ENCODE measurements at places on chromosomes 3 and 15.

DNA sequence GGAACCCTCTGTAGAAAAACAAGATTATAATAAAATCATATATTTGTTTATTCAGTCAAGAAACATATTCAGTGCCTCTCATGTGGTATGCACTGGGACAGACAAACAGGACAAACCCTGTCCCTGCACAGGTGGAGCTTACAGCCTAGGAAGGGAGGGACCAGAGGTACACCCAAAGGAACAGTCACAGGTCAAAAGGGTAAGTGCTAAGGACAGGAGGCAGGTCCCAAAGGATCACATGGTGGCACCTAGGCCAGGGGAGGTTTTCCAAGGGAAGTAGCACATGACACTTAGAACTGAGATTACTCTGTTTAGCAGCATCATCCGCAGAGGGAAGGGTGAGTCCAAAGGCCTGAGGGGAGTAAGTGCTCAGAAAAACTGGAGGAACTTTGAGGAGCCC lies 254.4 kb upstream of the ARRDC4 start:
- no peak for DNase-seq

DNA sequence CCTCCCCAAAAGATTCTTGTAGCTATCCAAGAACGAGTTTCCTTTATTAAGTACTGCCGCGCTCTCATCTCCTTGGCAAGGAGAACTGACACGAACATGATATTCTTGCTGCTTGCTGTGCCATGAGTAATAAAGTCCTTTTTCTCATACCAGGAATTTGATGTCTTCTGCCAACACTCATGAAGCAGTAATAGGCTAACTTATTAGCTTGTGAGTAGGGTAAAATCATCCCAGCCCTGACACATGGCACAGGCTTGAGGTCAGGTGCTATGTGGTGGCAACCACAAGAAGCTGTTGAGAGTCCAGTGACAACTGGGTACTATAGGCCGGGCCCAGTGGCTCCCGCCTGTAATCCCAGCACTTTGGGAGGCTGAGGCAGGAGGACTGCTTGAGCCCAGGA lies 22.7 kb upstream of the UBXN7 start:
- no peak for DNase-seq

- no peak for DNase-seq
These were observed at the start of gene HHATL for GRCh38 chr3:42702066-42702951. Gene HHATL, minus strand, starts transcription at chr3:42702798. Its CDS starts 1,972 bp downstream, at chr3:42700826.

DNA sequence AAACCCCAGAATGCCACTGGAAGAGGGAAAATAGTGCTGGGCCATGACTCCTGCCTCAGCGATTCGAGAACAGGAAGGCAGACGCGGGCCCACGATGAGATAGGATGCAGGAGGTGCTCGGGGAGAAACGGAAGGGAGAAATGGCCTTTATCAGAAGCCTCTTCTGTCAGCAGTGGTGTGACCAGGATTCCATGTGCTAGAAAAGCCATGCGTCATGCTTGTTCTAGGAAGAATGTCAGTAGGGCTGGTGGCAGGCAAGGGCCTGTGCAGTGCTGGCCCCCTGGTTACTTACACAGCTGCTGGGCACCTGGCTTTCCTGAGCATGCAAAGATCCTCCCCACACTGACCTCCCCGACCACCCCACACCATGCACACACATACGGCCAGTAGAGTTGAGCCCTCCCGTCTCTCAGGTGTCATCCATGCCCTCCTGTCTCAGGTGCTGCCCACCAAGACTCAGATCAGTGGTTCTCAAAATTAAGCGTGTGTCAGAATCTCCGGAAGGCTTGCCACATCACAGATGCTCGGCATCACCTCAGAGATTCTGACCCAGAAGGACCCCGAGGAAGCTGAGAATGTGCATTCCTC lies 106.7 kb downstream of the ADAMTS17 start:
- no peak for DNase-seq

DNA sequence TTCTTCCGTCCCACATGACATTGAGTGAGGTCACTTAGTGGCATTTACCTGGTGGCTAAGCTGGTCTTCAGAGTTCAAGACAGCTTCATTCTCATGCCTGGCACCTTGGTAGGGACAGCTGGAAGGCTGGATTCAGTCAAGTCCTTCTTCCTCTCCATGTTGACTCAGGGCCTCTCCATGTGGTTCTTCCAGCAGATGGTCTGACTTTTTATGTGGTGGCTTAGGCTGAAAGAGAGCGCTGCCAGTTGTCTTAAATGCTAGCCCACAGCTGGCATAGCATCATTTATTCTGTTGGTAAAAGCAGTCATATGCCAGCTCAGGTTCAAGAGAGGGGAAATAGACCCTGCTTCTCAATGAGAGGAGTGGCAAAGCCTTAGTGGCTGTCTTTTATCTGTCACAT lies 53.0 kb upstream of the CTDSPL start:
- no peak for DNase-seq

- no peak for DNase-seq
These were observed 53.0 kb downstream of the CYP19A1 start for GRCh38 chr15:51285399-51285798.

- DNase-seq, result no peak
These were observed 58.8 kb upstream of the SLC7A14 start for GRCh38 chr3:170644711-170645110.

DNA sequence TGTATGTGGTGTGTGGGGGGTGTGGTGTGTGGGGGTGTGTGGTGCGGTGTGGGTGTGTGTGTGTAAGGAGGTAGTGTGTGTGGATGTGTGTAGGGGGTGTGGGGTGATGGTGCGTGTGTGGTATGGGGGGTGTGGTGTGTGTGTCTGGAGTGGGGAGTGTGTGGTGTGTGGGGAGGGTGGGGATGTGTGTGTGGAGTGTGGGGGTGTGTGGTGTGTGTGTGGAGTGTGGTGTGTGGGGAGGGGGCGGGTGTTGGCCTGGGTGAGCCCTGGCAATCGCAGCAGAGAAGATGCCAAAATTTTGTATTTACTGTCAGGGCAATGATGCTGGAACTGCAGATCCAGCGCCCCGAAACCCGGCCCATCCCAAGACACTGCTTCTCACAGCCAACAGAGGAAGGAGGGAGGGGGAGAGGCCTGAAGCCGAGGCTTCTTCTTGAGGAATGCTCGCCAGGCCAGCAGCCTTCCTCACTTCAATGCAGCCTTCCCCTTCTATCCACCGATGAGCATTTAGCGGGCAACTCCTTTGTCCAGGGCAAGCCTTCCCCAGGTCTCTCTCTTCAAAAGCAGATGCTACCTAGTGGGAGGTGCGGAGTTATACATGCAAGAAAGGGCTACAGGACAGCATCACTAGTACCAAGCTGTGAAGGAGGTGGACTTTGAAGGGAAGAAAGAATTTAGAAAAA lies 11.9 kb upstream of the SRP14 start:
- DNase-seq, result no peak

GRCh38 chr3:42892169-42892568 lies 13.8 kb upstream of the ZNF662 start:
- DNase-seq, result no peak

GRCh38 chr3:196288141-196288460 lies 575 bp upstream of the PCYT1A start:
- no peak for DNase-seq

DNA sequence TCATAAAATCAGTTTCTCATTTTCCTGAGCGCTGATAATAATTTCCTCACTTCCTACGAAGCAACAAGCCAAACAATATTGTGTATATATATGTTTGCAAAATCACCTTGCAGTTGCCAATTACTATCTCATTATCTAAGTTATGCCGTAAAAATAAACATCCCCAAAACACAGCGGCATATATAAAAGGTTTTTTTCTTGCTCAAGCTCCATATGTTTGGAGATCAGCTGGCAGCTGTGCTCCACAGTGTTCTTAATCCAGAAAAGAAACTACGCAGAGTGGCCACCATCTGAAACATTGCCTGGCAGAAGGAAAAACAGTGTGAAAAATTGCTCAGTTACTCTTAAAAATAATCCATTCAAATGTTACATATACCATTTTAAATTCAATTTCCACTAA lies 951.4 kb downstream of the PLOD2 start:
- no peak for DNase-seq

GRCh38 chr3:30241721-30242120 lies 364.7 kb upstream of the TGFBR2 start:
- no peak for DNase-seq

GRCh38 chr15:70289191-70289955 lies 191.7 kb upstream of the TLE3 start:
- no peak for DNase-seq

DNA sequence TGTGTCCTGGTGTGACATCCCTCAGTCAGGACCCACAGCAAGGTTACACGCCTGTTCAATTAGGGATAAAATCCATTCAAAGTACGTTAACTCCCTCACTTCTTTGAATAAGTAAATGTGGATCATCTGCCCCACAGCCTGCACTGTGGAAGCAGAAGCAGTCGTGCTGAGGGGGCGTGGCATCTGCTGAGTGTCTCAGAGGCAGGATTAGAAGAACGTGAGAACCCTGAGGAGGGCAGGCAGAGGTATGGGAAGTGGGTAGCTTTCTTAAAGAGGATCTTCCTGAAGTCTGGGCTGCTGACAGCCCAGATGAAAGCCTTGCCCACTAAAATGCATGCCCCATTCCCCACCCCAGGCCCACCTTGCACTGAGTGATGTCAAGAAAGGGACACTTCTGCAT lies 28.5 kb downstream of the CRABP1 start:
- no peak for DNase-seq
